Osteocyte (in vitro differentiated cells): ENCODE measurements at places on chromosomes 7 and 10. TPM values are rescaled to one million over a fixed set of nuclear protein-coding genes. Genes with fewer than 3 reads are reported as not detected.

DNA sequence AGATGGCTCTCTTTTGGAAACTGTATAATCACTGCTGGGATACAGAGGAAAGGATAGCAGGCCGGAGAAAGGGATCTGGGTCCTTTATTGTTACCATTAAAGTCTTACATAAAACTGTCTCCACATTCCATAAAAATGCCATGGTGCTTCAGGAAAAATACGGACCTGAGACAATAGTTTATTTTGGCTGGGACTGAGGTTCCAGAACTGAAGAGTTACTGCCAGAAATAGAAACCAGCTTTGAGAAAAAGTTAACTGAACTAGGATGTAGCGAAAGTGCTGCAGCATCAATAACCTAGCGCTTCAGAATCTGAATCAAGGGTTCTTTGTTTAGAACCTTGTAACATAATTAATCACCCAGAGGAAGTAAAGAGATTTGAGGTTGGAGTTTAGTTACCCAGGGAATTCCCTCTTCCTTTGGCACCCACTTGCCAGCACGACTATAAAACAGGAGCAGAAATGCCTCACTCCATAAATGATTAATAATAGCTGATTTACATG, 38.0 kb downstream of the MEOX2 start:
- H3K27ac ChIP-seq = peak overlapping the region; percentile 93
- H3K27me3 ChIP-seq = no peaks in the 10 kb centered on the region
- H3K36me3 ChIP-seq = peaks cover 8% of the 10 kb centered on the region
- DNase-seq = no peak
- H3K4me3 ChIP-seq = peak overlapping the region; percentile 57
- H3K4me1 ChIP-seq = peaks cover 78% of the 10 kb centered on the region

DNA sequence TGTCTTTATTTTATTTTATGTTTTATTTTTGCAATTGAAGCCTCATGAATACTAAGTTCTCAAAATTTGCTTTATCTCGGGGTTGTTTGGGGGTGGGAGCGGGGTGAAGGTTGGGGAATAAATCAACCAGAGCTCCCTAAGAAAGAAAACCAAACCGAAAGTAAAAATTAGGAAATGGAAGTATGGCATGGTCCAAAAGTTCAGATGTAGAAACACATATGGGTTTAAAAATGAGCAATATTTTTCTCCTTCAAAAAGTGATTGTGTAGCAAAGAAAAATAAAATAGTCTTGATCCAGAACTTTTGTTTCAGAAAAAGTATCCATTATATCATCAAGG, 177.4 kb upstream of the PLXDC2 start:
- peaks cover 50% of the 10 kb centered on the region for H3K4me1 ChIP-seq
- H3K27me3 ChIP-seq = no peaks in the 10 kb centered on the region
- no peaks in the 10 kb centered on the region for H3K36me3 ChIP-seq
- H3K27ac ChIP-seq = peak overlapping the region; percentile 92

DNA sequence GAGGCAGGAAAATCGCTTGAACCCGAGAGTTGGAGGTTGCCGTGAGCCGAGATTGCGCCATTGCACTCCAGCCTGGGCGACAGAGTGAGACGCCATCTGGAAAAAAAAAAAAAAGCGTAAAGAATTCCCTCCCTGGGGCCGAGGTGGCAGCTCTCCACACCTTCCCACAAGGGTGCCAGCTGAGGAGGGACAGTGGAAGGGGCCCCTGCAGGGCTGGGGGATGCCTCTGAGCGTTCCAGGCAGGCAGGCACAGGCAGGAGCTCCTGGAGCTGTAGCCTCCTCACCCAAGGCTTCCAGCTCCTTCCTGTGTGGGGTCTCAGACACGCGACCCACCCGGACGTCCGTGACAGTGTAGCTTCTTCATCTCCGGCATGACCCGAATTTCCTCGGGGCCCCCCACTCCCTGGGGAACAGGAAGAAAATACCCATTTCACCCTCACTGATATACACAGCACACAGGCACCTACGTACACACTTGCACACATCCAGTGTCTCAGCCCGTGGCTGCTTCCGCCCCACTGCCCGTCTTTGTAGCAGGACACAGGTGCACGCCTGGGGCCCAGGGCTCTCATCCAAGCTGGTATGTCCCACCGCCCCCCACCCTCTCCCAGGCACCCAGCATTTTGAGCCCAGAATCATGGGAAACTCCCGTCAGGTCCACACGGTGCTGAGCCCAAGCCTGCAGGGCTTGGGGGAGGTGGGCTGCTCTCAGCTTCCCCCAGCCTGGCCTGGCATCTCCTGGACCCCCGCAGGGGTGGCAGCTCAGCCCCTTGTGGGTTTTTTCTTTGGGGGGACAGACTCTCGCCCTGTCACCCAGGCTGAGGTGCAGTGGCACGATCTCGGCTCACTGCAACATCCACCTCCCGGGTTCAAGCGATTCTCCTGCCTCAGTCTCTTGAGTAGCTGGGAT, 25.7 kb downstream of the GRIFIN start:
- no peaks in the 10 kb centered on the region for H3K36me3 ChIP-seq
- no peak overlapping the region for H3K4me3 ChIP-seq
- H3K27me3 ChIP-seq = no peaks in the 10 kb centered on the region
- H3K4me1 ChIP-seq = peaks cover 7% of the 10 kb centered on the region

- no peaks in the 10 kb centered on the region for H3K36me3 ChIP-seq
- H3K27me3 ChIP-seq = peaks cover 11% of the 10 kb centered on the region
- peak overlapping the region; percentile 62 for H3K27ac ChIP-seq
- H3K4me3 ChIP-seq = peak overlapping the region; percentile 18
- peaks cover 4% of the 10 kb centered on the region for H3K4me1 ChIP-seq
These were observed 43.4 kb downstream of the FOXL3 start for GRCh38 chr7:333393-333764.

GRCh38 chr10:21518641-21519396, 6.7 kb downstream of the SKIDA1 start:
- peaks cover 70% of the 10 kb centered on the region for H3K4me1 ChIP-seq
- H3K27me3 ChIP-seq = no peaks in the 10 kb centered on the region
- peak overlapping the region; percentile 96 for H3K27ac ChIP-seq

DNA sequence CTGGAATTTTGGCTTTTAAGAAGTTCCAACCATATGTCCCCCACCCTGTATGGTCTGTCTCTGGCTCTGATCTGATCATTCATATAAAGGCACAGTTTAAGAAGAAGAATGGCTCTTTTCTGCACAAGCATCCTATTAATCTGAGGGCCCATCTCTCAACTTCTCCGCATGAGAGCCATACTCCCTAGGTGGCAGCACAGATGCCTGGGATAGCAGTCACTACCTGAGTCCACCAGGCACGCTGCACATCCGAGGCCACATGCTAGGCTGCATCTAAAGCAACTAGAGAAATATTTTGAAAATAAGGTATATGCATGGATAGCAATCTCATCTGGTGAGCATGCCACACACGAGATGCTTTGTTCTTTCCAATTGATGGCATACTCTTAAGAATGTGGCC, 565.5 kb downstream of the PARD3 start:
- H3K4me1 ChIP-seq = no peaks in the 10 kb centered on the region
- no peak for DNase-seq
- no peak overlapping the region for H3K4me3 ChIP-seq
- peaks cover 2% of the 10 kb centered on the region for H3K36me3 ChIP-seq

- peaks cover 27% of the 10 kb centered on the region for H3K4me1 ChIP-seq
- peak within 1 kb of the TSS; percentile 99 for H3K27ac ChIP-seq
- peak; percentile 87 for DNase-seq
- H3K27me3 ChIP-seq = no peaks in the 10 kb centered on the region
- H3K36me3 ChIP-seq = no peaks in the 10 kb centered on the region
These were observed at the start of gene CRPPA for GRCh38 chr7:16421333-16422102. TSS of gene CRPPA (minus strand) at chr7:16421538. CDS start at chr7:16421322, 216 bp downstream.

GRCh38 chr7:51315393-51316261, 982 bp downstream of the COBL start:
- peaks cover 64% of the 10 kb centered on the region for H3K27me3 ChIP-seq
- peaks cover 12% of the 10 kb centered on the region for H3K4me1 ChIP-seq
- H3K27ac ChIP-seq = no peak overlapping the region
- no peaks in the 10 kb centered on the region for H3K36me3 ChIP-seq
- peak; percentile 80 for DNase-seq

DNA sequence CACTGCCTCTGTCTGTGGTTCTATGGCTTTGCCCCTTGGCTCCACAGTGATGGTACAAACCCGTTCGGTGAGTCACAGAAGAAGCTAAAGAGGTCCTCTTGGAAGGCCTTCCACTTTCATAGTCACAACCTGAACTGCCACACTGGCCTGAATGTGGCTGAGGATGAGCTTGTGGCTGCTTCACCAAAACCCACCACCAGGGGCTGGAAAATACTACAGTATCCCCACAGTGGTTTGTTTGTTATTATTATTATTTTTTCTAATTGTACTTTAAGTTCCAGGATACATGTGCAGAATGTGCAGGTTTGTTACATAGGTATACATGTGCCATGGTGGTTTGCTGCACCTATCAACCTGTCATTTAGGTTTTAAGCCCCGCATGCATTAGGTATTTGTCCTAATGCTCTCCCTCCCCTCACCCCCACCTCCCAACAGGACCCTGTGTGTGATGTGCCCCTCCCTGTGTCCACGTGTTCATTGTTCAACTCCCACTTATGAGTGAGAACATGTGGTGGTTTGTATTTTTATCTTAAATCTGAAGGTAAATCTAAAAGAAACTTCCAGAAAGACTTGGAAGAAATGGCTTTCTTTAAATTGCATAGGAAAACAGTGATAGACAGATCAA, 160.8 kb upstream of the NPSR1 start:
- no peak overlapping the region for H3K4me3 ChIP-seq
- H3K36me3 ChIP-seq = no peaks in the 10 kb centered on the region
- H3K27me3 ChIP-seq = no peaks in the 10 kb centered on the region
- no peak for DNase-seq

GRCh38 chr7:49324040-49324439, 399.7 kb downstream of the CDC14C start:
- no peak overlapping the region for H3K27ac ChIP-seq
- H3K4me3 ChIP-seq = no peak overlapping the region
- H3K27me3 ChIP-seq = no peaks in the 10 kb centered on the region
- H3K4me1 ChIP-seq = no peaks in the 10 kb centered on the region
- DNase-seq = no peak

DNA sequence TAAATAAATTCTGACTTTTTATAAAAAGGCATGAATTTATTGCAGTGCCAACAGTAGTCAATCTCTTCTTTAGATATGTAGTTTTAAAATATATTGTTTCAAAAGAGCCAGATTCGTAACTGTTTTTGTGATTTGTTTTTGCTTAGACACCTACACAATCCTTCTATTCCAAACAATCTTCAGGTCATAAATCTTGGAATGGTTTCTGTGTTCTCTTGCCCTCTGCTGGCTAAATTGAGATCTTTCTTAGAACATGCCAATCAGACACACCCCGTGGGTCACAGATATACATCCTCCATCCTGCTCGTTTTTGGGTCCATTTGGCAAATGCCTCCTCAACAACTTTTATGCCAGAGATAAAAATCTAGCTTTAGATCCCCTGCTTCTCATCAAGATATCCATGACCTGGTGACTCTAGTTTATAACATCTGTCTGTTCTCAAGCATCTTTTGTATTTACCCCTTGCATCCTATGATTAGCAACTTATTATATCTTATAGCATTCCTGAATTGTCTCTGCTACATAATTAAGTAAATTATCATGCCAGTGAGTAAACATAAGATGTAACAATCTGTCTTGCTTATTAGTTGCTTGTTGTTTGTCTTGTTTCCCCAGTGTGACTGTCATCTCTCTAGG, 35.3 kb upstream of the IFRD1 start:
- no peaks in the 10 kb centered on the region for H3K27me3 ChIP-seq

- H3K36me3 ChIP-seq = no peaks in the 10 kb centered on the region
- H3K27me3 ChIP-seq = no peaks in the 10 kb centered on the region
- H3K4me3 ChIP-seq = no peak overlapping the region
- H3K4me1 ChIP-seq = peaks cover 45% of the 10 kb centered on the region
These were observed 89.1 kb upstream of the AGR3 start for GRCh38 chr7:16970732-16971482.

DNA sequence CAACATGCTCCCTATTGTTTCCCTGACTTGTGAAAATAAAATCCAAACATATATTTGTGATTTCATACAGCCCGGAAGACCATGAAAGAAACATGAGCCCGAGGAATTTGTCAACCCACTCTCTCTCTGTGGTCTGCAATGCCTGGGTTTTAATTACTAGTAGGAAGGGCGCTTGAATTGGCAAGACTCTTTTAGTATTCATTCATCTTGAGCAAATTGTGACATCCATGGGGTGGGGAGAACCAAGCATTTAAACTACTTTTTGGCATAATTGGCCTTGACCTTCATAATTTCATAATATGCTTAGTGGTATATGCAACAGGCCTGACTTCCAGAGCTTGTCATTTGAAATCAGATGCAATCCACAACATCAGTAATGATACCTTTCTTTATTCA, 142.4 kb upstream of the BMPER start:
- no peaks in the 10 kb centered on the region for H3K27me3 ChIP-seq
- H3K36me3 ChIP-seq = no peaks in the 10 kb centered on the region
- no peak overlapping the region for H3K4me3 ChIP-seq
- no peak for DNase-seq
- no peaks in the 10 kb centered on the region for H3K4me1 ChIP-seq
- H3K27ac ChIP-seq = no peak overlapping the region

GRCh38 chr10:78224602-78225001, 190.9 kb downstream of the RPS24 start:
- no peaks in the 10 kb centered on the region for H3K36me3 ChIP-seq
- no peak overlapping the region for H3K27ac ChIP-seq
- no peak overlapping the region for H3K4me3 ChIP-seq
- H3K27me3 ChIP-seq = peaks cover 36% of the 10 kb centered on the region
- peaks cover 5% of the 10 kb centered on the region for H3K4me1 ChIP-seq

- no peak for DNase-seq
- H3K4me3 ChIP-seq = no peak overlapping the region
- no peak overlapping the region for H3K27ac ChIP-seq
- H3K36me3 ChIP-seq = peaks cover 51% of the 10 kb centered on the region
- H3K4me1 ChIP-seq = peaks cover 52% of the 10 kb centered on the region
These were observed 328.9 kb downstream of the PRPF18 start for GRCh38 chr10:13915710-13916109.

DNA sequence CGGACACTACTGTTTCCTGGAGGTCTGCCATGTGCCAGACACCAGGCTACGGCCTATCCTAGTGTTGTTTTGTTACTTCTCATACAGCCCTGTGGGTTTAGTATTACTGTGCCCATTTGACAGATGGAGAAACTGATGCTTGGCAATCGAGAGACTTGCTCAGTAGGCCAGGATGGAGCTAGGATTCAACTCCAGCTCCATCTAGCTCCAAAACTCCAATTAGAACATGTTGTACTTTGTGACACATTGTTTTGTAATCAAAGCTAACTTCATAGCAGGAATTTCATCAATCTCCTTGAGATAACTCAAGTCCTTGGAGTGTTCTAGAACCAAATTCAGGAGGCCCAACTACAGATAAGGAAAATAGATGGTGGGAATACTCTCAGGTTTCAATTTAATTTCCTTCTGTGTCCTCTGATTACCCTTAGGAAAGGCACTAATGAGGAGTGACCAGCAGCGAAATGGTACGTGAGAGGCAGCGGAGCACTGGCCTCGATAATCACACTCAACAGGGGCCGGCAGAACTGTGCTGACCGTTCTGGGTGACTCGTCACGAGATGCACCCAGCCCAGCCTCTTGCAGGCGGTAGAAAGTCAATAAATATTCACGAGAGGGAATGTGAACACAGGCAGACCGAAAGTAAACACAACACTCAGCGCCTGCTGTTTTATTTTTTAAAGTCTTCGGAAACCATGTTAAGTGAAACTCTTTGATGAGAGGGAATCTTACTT, 269.6 kb upstream of the NEBL start:
- no peak overlapping the region for H3K4me3 ChIP-seq
- H3K27ac ChIP-seq = no peak overlapping the region
- H3K4me1 ChIP-seq = peaks cover 5% of the 10 kb centered on the region
- H3K27me3 ChIP-seq = peaks cover 10% of the 10 kb centered on the region

SERPINE1 gene
- 266 and 328 TPM in 2 replicates for total RNA-seq

TEX36 gene
- not detected in 2 replicates for total RNA-seq

GIMAP7 gene
- total RNA-seq = not detected in 2 replicates

LRIT1 gene
- total RNA-seq = not detected in 2 replicates

RBM48 gene
- total RNA-seq = 14.0 and 15.5 TPM in 2 replicates

FEZF1 gene
- total RNA-seq = not detected in 2 replicates

ODAD2 gene
- total RNA-seq = 2.8 and 4.3 TPM in 2 replicates

SPDYE2 gene
- not detected in 2 replicates for total RNA-seq

CRYGN gene
- total RNA-seq = not detected in 2 replicates

CYP2C19 gene
- total RNA-seq = not detected in 2 replicates
